ENCODE measurements at places on chromosomes 12 and 14. TPM values are rescaled to one million over a fixed set of nuclear protein-coding genes. Genes with fewer than 3 reads are reported as not detected.

KLRC4 gene
- 0.46 TPM for total RNA-seq

- DNase-seq: no peak
Measured at GRCh38 chr14:73714656-73715081, 485 bp upstream of the PNMA1 start.

ZBTB42 gene
- total RNA-seq: 9.2 TPM

- no peak for DNase-seq
Measured at GRCh38 chr12:11855983-11856374, 206.5 kb downstream of the ETV6 start.

DNA sequence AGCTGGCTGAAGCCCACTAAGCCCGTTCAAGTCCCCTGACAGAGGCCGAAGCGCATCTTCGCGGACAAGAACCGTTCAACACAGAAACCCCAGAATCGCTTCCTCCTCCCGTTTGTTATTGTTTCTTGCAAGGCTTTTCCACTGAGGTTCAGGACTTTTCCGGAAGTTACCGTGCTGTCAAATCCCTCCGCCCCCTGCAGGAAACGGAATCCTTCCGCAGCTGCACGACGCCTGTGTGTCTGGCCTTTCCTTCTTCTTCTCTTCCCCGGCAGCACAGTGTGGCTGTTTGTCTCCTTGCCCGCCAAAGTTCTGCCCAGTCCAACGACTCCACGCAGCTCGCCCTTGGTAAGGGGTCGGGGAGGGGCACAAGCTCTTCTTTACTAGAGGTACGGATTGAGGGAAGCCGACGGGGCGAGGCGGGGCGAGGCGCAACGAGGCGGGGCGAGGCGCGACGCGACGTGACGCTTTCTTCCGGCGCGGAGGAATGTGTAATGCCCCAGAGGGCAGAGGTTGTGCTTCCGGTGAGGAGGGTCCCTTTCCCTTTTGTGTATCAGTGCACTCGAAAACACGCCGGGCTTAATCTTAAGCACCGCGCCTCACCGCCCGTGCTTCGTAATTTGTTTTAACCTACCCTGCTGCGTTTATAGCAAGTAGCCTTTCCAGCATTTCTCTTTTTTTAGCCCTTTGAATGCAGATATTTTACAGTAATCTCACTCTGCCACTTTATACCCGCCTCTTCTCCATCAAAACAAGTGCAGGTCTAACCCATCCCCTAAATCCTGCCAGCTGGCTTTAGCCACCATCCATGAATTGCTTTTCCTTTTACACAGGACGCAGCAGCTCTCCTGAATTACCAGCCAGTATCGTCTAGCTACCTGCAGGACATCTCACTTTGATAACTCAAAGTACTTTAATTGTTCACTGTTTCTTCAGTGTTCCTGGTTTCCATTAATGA lies at the start of gene KDM5A:
TSS of gene KDM5A (minus strand) at position 179 of the 955 bp plus-strand sequence. CDS start 229 bp downstream, outside the sequence.
- peak; percentile 91 for DNase-seq

DNA sequence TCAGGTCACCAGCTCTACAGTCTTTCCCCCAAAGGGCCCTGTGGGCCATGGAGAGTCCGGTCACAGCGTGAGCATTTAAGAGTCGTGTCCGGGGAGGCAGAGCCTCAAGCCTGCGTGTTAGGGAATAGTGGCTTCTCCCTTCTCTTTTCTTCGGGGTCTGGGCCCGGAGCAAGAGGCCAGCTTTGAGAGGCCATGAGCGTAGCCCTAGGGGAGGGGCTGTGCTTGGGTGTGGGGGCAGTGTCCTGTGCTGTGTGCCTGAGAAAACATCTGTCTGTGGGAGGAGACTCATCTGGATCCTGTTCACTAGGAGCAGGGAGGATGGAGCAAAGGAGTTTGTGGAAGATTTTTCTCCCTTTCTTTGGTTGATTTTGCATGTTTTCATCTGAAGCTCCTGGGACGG lies 5.3 kb downstream of the LRP1-AS start:
- DNase-seq: no peak

PGF gene
- total RNA-seq: 1.3 TPM
